ENCODE measurements at places on chromosomes 16 and 17. TPM values are rescaled to one million over a fixed set of nuclear protein-coding genes. Genes with fewer than 3 reads are reported as not detected.

GRCh38 chr16:14286368-14287230 is 215.5 kb downstream of the MRTFB start:
- no peaks in the 10 kb centered on the region for H3K36me3 ChIP-seq
- peak overlapping the region; percentile 28 for H3K4me3 ChIP-seq
- no peak overlapping the region for H3K27ac ChIP-seq
- H3K4me1 ChIP-seq = peaks cover 2% of the 10 kb centered on the region
- peak; percentile 46 for DNase-seq

DNA sequence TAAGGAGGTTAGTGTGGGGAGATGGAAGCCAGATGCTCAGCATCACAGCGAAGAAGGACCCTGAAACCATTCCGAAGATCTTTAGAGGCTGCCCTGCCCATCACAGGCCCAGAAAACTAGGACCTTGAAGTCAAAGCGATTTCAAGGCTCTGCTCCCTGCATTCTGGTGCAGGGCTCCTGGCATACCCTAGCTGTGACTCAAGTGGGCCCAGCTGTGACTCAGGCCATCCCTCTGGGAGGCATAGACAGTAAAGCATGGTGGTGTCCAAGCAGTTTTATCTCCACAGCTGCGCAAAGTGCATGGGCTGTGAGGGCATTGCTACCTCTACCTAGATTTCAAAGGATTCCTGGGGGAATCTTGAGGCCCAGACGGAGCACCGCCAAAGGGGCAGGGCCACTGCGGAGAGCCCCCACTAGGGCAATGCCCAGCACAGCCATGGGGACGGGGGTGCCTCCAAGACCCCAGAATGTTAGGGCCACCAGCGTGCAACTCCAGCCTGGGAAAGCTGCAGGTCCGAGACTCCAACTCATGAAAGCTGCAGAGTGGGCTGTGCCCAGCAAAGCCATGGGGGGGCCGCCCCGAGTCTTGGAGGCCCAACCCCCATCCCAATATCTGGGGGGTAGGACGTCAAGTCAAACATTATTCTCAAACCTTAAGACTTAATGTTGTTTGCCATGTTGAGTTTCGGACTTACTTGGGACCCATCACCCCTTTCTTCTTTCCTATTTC is 11.7 kb upstream of the ZNF594 start:
- H3K27ac ChIP-seq = no peak overlapping the region
- H3K4me3 ChIP-seq = no peak overlapping the region
- H3K4me1 ChIP-seq = no peaks in the 10 kb centered on the region
- DNase-seq = no peak
- H3K27me3 ChIP-seq = no peaks in the 10 kb centered on the region

- H3K36me3 ChIP-seq = no peaks in the 10 kb centered on the region
- DNase-seq = no peak
- H3K27ac ChIP-seq = no peak overlapping the region
- H3K4me3 ChIP-seq = no peak overlapping the region
- no peaks in the 10 kb centered on the region for H3K4me1 ChIP-seq
Measured at GRCh38 chr17:10051112-10051511, 146.0 kb upstream of the RCVRN start.

The TBC1D28 gene
- total RNA-seq = not detected

The FAM20A gene
- not detected for total RNA-seq

The KRT23 gene
- not detected for total RNA-seq

The AOC2 gene
- total RNA-seq = 1.6 TPM

GRCh38 chr17:80855948-80856862 is 135.4 kb upstream of the CHMP6 start:
- peak; percentile 95 for DNase-seq
- H3K4me3 ChIP-seq = no peak overlapping the region
- H3K36me3 ChIP-seq = no peaks in the 10 kb centered on the region
- peak overlapping the region; percentile 97 for H3K27ac ChIP-seq
- peaks cover 26% of the 10 kb centered on the region for H3K4me1 ChIP-seq

- peaks cover 6% of the 10 kb centered on the region for H3K4me1 ChIP-seq
- H3K27ac ChIP-seq = peak overlapping the region; percentile 58
- peak overlapping the region; percentile 78 for H3K4me3 ChIP-seq
- DNase-seq = peak; percentile 33
- peaks cover 11% of the 10 kb centered on the region for H3K36me3 ChIP-seq
Measured at GRCh38 chr17:81239714-81240555, 817 bp downstream of the NDUFAF8 start.

- no peak overlapping the region for H3K27ac ChIP-seq
- H3K27me3 ChIP-seq = no peaks in the 10 kb centered on the region
- H3K4me3 ChIP-seq = no peak overlapping the region
Measured at GRCh38 chr17:36493956-36494355, 7.5 kb downstream of the ZNHIT3 start.

- no peak overlapping the region for H3K4me3 ChIP-seq
- peaks cover 18% of the 10 kb centered on the region for H3K4me1 ChIP-seq
- no peaks in the 10 kb centered on the region for H3K27me3 ChIP-seq
- DNase-seq = no peak
Measured at GRCh38 chr16:1958715-1959268, 546 bp upstream of the NDUFB10 start.

The TPSAB1 gene
- total RNA-seq = not detected

The ARHGAP23 gene
- total RNA-seq = 190 TPM

- no peaks in the 10 kb centered on the region for H3K27me3 ChIP-seq
- no peak for DNase-seq
- H3K36me3 ChIP-seq = no peaks in the 10 kb centered on the region
- no peak overlapping the region for H3K27ac ChIP-seq
- no peak overlapping the region for H3K4me3 ChIP-seq
Measured at GRCh38 chr16:83586461-83587200, 221.1 kb upstream of the HSBP1 start.

DNA sequence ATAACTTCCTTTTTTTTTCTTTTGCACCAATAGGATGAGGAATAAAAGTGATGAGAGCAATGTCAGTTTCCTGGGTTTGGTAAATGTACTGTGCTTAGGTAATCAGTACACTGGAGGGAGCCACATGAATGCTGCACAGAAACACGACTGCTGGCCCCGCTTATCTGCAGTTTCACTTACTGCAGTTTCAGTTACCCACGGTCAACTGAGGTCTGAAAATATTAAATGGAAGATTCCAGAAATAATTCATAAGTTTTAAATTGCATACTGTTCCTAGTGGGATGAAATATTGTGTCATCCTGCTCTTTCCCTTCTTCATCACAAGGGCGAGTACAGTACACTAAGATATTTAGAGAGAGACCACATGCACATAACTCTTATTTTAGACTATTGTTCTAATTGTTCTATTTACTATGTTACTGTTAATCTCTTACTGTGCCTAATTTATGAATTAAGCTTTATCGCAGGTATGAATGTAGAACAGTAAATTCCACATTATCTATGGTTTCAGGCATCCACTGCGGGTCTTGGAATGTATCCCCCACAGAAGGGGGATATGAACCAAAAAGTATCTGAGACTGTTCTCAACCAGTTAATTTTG is 6.4 kb upstream of the LGALS3BP start:
- H3K4me3 ChIP-seq = no peak overlapping the region
- peaks cover 28% of the 10 kb centered on the region for H3K4me1 ChIP-seq
- H3K27ac ChIP-seq = peak overlapping the region; percentile 96
- peak; percentile 60 for DNase-seq
- H3K36me3 ChIP-seq = peaks cover 8% of the 10 kb centered on the region

The DBNDD1 gene
- total RNA-seq = 28.2 TPM

- H3K4me3 ChIP-seq = no peak overlapping the region
- H3K27me3 ChIP-seq = no peaks in the 10 kb centered on the region
- DNase-seq = peak; percentile 43
- no peaks in the 10 kb centered on the region for H3K36me3 ChIP-seq
- no peaks in the 10 kb centered on the region for H3K4me1 ChIP-seq
- no peak overlapping the region for H3K27ac ChIP-seq
Measured at GRCh38 chr17:58200024-58200633, 7.6 kb downstream of the EPX start.

- no peaks in the 10 kb centered on the region for H3K4me1 ChIP-seq
- peaks cover 5% of the 10 kb centered on the region for H3K27me3 ChIP-seq
- H3K27ac ChIP-seq = no peak overlapping the region
- H3K36me3 ChIP-seq = no peaks in the 10 kb centered on the region
Measured at GRCh38 chr17:28467456-28468025, 5.9 kb upstream of the SLC13A2 start.

DNA sequence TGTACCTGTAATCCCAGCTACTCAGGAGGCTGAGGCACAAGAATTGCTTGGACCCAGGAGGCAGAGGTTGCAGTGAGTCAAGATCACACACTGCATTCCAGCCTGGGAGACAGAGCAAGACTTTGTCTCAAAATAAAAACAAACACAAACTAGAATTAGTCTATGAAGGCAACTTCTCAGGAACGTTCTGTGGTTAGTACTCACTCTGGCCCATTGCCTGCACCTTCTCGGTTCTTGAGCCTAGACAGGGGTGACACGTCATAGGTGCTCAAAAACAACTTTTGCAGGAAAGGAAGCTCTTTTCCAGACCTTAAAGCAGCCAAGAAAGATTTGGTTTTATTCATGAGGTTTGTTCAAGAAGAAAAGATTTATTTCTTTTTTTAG is 22.3 kb upstream of the CNOT1 start:
- H3K27me3 ChIP-seq = peaks cover 2% of the 10 kb centered on the region
- DNase-seq = no peak
- no peaks in the 10 kb centered on the region for H3K4me1 ChIP-seq
- H3K36me3 ChIP-seq = no peaks in the 10 kb centered on the region
- H3K27ac ChIP-seq = no peak overlapping the region

DNA sequence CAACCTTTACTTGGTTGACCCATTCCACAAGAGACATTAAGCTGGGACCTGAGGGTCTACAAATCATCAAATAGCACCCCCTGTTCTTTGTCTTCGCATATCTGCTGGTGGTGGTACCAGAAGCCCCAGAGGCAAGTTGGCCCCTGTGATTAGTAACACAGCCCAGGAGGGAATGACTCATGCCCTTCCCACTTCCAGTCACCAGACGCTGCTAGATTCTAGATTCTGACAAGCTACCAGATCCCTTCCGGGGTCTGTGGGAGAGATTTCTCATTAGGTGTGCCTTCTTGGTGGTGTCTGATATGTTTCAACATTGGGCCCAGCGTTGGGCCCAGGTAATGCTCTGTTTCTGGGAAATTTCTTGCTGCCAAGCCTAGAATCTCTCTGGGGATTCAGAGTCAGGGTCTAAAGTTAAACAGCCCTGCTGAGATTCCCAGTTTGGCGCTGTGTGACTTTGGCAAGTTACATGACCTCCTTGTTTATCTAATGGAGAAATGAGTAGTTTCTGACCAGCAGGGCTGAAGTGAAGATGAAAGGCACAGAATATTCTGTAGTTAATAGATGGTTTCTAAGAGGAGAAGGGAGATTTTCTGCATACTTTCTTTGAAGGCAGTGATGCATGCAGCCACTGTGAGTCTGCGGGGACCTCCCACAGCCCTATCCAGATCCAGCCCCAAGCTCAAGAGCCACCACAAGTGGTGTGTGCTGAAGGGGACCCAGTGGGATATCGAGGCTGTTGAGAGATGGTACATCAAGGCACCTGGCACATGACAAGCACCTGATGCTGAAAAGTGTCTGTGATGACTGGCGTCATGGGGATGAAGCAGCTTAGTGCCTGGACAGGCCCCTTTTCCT is 3.9 kb downstream of the TRPV2 start:
- DNase-seq = peak; percentile 63
- no peak overlapping the region for H3K4me3 ChIP-seq
- H3K4me1 ChIP-seq = peaks cover 23% of the 10 kb centered on the region
- peak overlapping the region; percentile 47 for H3K27ac ChIP-seq
- no peaks in the 10 kb centered on the region for H3K36me3 ChIP-seq

- H3K27ac ChIP-seq = no peak overlapping the region
- no peaks in the 10 kb centered on the region for H3K36me3 ChIP-seq
- H3K27me3 ChIP-seq = no peaks in the 10 kb centered on the region
- DNase-seq = no peak
Measured at GRCh38 chr17:29709866-29710519, 87.3 kb upstream of the CORO6 start.

DNA sequence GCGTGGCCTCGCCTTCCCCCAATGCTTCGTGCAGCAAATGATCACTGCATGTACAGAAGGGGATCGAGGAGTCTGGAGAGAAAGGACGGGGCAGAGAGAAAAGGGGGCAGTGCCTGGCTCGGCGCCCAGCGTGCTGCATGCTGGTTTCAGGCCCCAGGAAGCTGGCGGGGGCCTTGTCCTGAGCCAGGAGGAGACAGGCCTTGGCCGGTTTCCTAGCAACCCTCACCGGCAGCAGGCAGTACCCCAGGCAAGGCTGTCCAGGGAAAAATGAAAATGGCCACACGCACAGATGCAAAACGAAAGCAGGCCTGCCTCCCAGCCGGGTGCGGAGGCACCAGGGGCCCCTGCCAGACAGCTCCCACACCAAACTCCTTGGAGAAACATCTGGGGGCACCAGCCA is 126.3 kb downstream of the ZFHX3 start:
- no peak for DNase-seq
- H3K27me3 ChIP-seq = no peaks in the 10 kb centered on the region
- no peaks in the 10 kb centered on the region for H3K36me3 ChIP-seq
- no peak overlapping the region for H3K27ac ChIP-seq
- H3K4me3 ChIP-seq = no peak overlapping the region
- H3K4me1 ChIP-seq = no peaks in the 10 kb centered on the region

The SHISA6 gene
- not detected for total RNA-seq

The SCNN1B gene
- not detected for total RNA-seq

The SENP3 gene
- total RNA-seq = 56.5 TPM

GRCh38 chr16:86089991-86090390 is 191.0 kb downstream of the IRF8 start:
- DNase-seq = no peak
- H3K4me3 ChIP-seq = no peak overlapping the region
- H3K27ac ChIP-seq = no peak overlapping the region
- H3K4me1 ChIP-seq = no peaks in the 10 kb centered on the region
- H3K27me3 ChIP-seq = no peaks in the 10 kb centered on the region

Data from endothelial cell of umbilical vein (primary cell).